Upper lobe of right lung (tissue), 1 donor: ENCODE measurements at places on chromosomes 6 and 20. TPM values are rescaled to one million over a fixed set of nuclear protein-coding genes. Genes with fewer than 3 reads are reported as not detected.

DNA sequence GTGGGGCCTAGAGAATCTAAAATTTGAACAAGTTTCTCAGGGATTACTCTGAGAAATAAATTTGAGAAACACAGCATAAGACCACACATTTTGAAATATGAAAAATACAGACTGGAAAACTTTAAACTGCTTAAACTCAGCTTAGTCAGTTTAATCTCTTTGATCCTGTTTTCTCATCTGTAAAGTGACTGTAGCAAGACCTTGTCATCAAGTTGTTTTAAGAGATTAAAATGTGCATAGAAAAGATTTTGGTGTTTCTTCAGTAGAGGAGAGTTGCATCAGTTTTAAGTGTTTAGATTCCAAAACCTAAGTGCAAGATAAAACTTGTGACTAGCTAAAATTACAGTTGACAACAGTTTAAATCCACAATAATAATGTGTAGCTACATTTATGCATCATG lies 8.1 kb upstream of the BCKDHB start:
- H3K27me3 ChIP-seq: no peaks in the 10 kb centered on the region
- no peaks in the 10 kb centered on the region for H3K4me1 ChIP-seq
- H3K36me3 ChIP-seq: no peaks in the 10 kb centered on the region
- no peak overlapping the region for H3K27ac ChIP-seq

- no peak overlapping the region for H3K4me3 ChIP-seq
- H3K4me1 ChIP-seq: no peaks in the 10 kb centered on the region
- H3K27me3 ChIP-seq: no peaks in the 10 kb centered on the region
Observed at GRCh38 chr6:153804755-153805330, 234.2 kb upstream of the OPRM1 start.

GRCh38 chr6:156795825-156796224 lies 18.6 kb downstream of the ARID1B start:
- no peak overlapping the region for H3K4me3 ChIP-seq
- no peaks in the 10 kb centered on the region for H3K27me3 ChIP-seq
- DNase-seq: no peak
- H3K36me3 ChIP-seq: no peaks in the 10 kb centered on the region

DNA sequence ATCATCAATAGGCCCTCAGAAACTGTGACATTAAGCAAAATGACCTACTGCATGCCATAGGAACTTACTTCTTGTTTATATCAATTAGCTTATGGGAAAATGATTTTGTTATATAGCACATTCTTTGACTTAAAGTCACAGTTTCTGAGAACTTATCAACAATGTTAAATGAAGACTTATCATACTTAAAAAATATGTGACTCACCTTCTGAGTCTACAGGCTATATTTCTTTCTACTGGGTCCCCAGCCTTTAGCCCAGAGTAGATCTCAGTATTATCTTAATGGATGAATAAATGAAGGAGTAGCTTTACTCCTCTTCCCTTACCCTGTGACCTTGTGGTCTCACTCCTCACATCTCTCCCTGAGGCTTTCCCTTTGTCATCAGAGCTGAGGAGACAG lies 180.2 kb downstream of the MAFB start:
- no peaks in the 10 kb centered on the region for H3K36me3 ChIP-seq
- H3K27me3 ChIP-seq: no peaks in the 10 kb centered on the region
- no peak for DNase-seq
- H3K4me3 ChIP-seq: no peak overlapping the region
- H3K27ac ChIP-seq: no peak overlapping the region

DNA sequence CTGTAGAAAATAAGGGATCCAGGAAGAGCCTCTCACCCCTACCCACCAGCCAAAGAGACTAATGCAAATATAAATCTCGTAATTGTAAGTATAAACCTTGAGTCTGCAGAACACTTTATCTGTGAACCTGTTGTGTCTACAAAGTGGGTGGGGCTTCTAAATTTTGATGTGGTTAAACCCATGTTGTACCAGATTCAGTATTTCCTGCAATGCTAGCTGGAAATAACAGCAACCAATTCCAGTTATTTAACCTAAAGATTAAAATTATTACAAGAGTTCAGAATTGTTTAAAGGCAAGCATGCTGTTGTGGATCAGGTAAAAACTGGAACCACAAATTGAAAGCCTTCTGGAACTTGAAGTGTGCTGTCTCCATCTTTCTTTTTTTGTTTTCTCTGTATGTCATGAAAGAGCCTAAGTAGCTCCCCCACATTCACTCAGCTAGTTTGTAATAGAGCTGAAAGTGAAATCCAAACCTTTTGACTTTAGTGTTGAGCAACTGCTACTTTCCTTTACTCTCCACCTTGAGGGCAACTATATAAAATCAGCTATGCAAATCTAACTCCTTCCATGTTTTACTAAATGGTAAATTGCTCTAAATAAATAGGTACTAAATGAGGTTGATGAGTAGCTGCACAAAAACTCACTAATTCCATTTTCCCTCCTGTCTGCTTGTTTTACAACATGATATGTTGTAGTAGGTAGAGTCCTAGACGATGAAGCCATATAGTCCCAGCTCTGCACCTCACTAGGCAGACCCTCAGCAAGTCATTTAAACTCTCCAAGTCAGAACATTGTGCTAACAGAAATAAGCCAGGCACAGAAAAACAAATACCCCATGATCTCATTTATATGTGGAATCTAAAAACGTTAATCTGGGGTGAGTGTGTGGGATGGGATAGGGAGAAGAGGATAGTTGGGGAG lies 17.9 kb upstream of the THEMIS start:
- no peaks in the 10 kb centered on the region for H3K36me3 ChIP-seq
- no peaks in the 10 kb centered on the region for H3K27me3 ChIP-seq
- no peak overlapping the region for H3K27ac ChIP-seq
- peak overlapping the region; percentile 1 for H3K4me3 ChIP-seq
- no peaks in the 10 kb centered on the region for H3K4me1 ChIP-seq

GRCh38 chr6:26249707-26249956 lies 115.4 kb upstream of the BTN3A2 start:
- H3K27ac ChIP-seq: peak overlapping the region; percentile 79
- H3K4me3 ChIP-seq: peak overlapping the region; percentile 50
- H3K4me1 ChIP-seq: no peaks in the 10 kb centered on the region
- no peaks in the 10 kb centered on the region for H3K36me3 ChIP-seq
- peaks cover 55% of the 10 kb centered on the region for H3K27me3 ChIP-seq
- DNase-seq: no peak

- no peak overlapping the region for H3K27ac ChIP-seq
- H3K4me3 ChIP-seq: no peak overlapping the region
- H3K27me3 ChIP-seq: no peaks in the 10 kb centered on the region
- DNase-seq: no peak
Observed at GRCh38 chr6:77425671-77426070, 37.6 kb downstream of the HTR1B start.

GRCh38 chr20:44723391-44723790 lies 8.2 kb downstream of the CCN5 start:
- H3K4me3 ChIP-seq: no peak overlapping the region
- H3K27me3 ChIP-seq: no peaks in the 10 kb centered on the region
- DNase-seq: no peak
- no peak overlapping the region for H3K27ac ChIP-seq
- H3K36me3 ChIP-seq: no peaks in the 10 kb centered on the region

- H3K27ac ChIP-seq: peak overlapping the region; percentile 44
- no peak for DNase-seq
- H3K27me3 ChIP-seq: no peaks in the 10 kb centered on the region
- H3K36me3 ChIP-seq: no peaks in the 10 kb centered on the region
- no peak overlapping the region for H3K4me3 ChIP-seq
Observed at GRCh38 chr6:5670811-5671561, 335.7 kb downstream of the NRN1 start.

DNA sequence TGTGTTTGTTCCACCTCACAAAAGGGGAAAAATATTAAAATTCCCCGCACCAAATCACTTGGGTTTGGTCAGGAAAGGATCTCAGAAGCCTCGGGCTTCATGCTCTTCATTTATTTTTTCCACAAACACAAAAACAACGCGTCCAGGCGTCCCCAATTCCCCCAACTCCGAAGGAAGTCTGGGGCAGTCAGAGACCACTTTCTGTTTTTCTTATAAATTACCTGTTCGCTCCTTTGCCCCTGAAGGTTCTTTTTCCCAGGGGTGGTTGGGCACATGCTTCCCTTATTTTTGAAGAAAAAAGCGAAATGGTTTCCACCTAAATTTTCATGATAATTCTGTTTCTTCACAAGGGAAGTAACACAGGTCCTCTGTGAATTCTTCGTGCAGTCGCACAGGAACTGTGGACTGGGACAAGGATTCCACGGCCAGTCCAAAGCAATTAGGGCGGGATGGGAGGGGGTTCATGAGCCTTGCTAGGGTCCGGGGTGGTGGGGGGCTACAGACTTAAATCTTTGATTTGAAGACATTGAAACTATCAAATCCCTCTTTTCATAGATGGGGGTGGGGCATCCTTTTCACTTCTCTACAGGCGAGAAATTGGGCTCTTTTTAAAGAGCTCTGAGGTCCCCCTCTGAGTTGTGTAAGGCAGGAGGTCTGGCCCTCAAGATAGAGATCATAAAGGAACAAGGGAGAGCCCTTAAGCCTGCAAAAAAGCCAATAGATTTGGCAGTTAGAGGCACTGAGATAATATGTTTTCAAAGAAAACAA lies 30.5 kb upstream of the HFE start:
- peak overlapping the region; percentile 76 for H3K4me3 ChIP-seq
- no peaks in the 10 kb centered on the region for H3K27me3 ChIP-seq
- H3K27ac ChIP-seq: peak overlapping the region; percentile 97
- H3K4me1 ChIP-seq: no peaks in the 10 kb centered on the region

DNA sequence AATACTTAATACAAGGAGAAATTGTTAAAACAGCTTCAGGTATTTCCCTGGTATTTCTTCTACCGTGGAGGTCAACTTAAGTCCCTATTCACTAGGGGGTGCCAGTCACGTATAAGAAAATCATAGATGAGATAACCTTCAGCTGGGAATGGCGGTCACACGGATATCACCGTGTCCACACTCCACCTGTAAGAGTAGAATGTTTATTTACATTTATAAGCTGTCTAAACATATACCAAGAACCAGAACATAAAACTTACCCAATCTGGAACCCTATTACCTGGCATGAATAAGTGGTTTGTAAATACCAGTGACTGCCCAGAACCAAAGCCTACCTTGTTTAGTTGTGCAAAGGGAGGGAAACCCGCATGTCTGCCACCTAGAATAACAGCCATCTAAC lies 1.9 kb upstream of the ELOVL4 start:
- peaks cover 8% of the 10 kb centered on the region for H3K4me1 ChIP-seq
- peaks cover 38% of the 10 kb centered on the region for H3K27me3 ChIP-seq
- no peak overlapping the region for H3K4me3 ChIP-seq
- H3K27ac ChIP-seq: no peak overlapping the region
- no peaks in the 10 kb centered on the region for H3K36me3 ChIP-seq

- no peak for DNase-seq
- no peak overlapping the region for H3K27ac ChIP-seq
- no peaks in the 10 kb centered on the region for H3K36me3 ChIP-seq
- H3K4me1 ChIP-seq: peaks cover 26% of the 10 kb centered on the region
- H3K4me3 ChIP-seq: no peak overlapping the region
Observed at GRCh38 chr6:166552600-166552999, 33.9 kb downstream of the RAMACL start.

Gene MLN
- not detected for total RNA-seq

Gene LKAAEAR1
- total RNA-seq: not detected

Gene ANKRD6
- total RNA-seq: 20.2 TPM

Gene GNL1
- total RNA-seq: 54.8 TPM

Gene ELOVL4
- total RNA-seq: 0.17 TPM
